ENCODE measurements at places on chromosomes 16 and 17. TPM values are rescaled to one million over a fixed set of nuclear protein-coding genes. Genes with fewer than 3 reads are reported as not detected.

- DNase-seq = peak; percentile 55
Measured at GRCh38 chr16:3113765-3114479, 1.5 kb downstream of the ZNF205 start.

DNA sequence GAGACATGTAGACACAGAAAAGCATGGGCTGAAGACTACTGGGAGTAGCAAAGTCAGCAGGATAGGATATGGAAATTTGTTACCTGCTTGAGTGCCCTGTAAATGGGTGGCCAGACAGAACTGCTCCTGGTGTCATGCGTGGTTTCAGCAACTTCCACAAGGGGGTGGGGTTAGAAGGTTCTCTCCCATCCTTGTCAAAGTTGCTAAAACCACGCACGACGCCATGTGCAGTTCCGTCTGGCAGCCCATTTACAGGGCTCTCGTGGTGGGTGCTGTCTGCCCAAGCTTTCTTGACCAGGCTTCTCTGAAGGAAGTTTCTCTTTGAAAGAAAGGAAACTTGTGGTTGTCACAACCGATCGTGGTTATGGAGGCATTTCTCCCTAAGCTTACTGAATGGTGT, 6.9 kb upstream of the DBNDD1 start:
- DNase-seq = no peak

Gene CA4
- not detected for total RNA-seq

Gene OSGIN1
- 5.8 TPM for total RNA-seq

- DNase-seq = no peak
Measured at GRCh38 chr16:78866521-78866920, 734.0 kb downstream of the MAF start.

DNA sequence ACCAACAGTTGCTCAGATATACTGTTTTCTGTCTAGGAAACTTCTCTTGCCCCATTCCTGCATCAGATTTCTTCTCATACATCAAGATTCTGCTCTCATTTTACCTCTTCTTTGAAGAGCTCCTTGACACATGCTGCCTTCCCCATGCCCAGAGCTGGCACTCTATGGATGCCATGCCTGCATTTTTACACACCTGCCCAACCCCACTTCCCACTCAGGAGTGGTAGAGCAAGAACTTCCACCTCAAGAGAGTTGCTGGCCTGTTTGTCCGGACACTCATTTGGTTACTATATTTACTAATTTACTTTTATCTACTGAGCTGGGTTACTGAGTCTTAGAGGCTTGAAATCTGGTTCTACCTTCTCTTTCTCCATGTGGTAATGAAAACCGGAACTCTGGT, 98.3 kb upstream of the HLF start:
- DNase-seq = no peak

Gene ECI1
- total RNA-seq = 44.5 TPM

DNA sequence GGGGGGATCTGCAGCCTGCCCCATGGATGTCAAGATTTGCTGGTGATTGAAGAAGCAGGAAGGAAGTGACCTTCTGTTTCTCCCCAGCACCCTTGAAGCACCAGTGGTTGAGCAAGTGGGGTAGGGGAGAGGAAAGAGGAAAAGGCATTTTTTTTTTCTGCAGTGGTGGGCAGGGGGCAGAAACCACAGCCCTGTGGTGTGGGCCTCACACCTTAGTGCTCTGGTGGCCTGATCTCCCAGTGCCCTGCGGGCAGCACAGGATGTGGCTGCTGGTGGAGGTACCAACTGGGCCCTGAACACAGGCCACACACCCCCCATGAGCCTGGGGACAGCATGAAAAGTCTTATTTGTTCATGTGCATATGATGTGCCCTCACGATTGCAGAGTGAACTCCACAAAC, 7.1 kb downstream of the ITGAD start:
- DNase-seq = no peak

DNA sequence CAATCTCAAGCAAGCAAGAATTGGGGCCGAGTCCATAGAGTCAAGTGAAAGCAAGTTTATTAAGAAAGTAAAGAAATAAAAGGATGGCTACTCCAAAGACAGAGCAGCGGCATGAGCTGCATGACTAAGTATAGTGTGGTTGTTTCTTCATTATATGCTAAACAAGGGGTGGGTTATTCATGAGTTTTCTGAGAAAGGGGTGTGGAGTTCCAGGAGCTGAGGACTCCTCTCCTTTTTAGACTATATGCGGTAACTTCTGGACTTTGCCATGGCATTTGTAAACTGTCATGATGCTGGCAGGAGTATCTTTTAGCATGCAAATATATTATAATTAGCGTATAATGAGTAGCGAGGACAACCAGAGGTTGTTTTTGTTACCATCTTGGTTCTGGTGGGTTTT, 819.9 kb downstream of the KCNJ2 start:
- no peak for DNase-seq

Gene DNAI2
- not detected for total RNA-seq

GRCh38 chr17:1512351-1512750, 4.1 kb downstream of the INPP5K start:
- no peak for DNase-seq

Gene CHAD
- total RNA-seq = not detected

DNA sequence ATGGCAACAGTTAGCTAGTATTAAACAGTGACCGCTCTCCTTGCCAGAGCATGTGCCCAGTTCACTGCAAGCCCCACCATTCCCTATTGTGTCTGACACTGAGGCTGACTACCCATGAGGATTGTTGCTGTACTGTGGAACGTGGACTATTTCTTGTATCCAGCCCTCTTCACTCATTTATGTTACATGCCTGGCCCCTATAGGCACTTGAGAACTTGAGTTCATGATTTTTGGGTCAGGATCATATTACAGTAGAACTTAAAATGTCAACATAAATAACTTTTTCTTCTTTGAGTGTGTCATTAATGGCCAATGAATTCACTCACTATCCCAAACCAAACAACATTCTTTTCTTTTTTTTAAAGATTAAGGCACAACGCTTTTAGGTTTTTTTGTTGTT, 55.7 kb downstream of the LYRM1 start:
- DNase-seq = peak; percentile 14

- DNase-seq = no peak
Measured at GRCh38 chr16:66566051-66566901, at the start of gene CMTM1. TSS of gene CMTM1 (plus strand) at chr16:66566439. CDS start at chr16:66566514, 75 bp downstream.

- DNase-seq = no peak
Measured at GRCh38 chr16:86343027-86343795, 167.1 kb upstream of the FOXF1 start.

Gene RUNDC3A
- not detected for total RNA-seq

DNA sequence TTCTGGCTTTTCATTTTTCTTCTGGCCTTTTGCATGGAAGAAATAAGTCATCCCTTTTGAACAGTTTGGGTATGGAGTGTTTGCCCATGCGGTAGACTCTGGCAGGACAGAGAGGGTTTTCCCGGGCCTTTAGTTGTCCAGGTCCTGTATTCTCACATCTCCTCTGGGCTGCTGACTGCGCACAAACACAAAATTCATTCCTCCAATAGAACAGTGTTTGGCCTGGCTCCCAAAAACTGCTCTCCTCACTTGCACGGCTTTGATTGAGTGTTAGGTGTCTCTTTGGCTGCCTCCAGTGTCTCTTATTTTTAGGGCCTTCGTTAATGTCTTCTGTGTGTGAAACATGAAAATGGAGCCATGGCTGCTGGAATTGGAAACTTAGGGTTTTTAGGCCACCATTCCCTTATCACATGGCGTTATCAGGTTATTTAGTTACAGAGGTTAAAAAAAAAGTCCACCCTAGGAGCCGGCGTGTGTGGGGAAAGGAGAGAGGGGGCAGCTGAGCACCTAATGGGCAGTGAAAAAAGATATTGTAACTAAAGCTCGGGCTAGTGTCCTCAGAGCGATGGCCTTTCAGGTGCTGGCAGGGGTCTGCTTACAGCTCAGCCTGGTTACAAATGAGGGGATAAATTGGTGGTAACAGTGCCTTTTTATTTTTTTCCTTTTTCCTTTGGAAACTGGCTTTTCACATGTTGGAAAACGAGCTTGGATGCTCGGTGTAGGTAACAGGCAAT, 47.3 kb downstream of the PRKCA start:
- no peak for DNase-seq

DNA sequence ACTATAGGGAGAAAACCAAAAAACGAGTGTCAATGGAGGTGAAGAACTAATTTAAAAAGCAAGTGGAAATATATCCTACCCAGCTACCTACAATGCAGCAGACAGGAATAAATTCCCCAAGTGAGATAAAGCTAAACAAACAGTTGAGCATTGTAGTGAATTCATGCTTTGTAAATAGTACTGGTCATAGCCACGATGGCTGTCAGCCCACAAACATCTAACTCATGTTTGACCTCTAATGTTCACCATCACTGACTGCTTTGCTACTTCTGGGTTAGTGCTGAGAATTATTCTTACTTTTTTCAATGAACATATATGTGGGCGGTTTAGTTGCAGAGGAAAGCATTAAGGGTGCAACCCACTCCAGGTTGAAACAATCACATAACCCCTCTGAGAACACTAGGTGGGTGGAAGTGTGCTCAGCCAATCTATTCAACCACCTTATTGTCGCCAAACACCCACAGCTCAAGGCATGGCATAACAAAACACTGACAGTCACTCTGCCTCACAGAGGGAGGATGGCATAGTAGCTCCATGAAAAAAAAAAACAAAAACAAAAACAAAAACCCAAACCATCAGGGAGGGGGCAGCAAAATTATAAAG, 264.1 kb downstream of the ZFHX3 start:
- peak; percentile 15 for DNase-seq

Gene HCFC1R1
- 28.1 TPM for total RNA-seq

DNA sequence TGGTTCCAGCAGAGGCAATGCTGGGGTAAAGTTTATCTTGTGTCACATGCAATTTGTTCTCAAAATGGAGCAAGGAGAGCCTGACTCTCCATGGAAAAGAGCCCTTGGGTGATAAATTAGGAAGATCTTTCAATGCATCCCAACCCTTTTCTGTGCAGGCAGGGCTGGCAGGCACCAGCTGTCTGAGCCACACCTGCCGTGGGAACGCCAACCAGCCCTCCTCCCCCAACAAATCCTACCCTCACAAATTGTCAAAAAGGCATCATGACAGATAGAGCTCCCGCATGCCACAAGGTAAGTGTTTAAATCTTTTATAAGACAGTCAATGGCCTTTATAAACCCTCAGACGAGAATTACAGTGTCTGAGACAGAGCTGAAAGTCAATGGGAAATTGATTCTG, 418.5 kb upstream of the CDH5 start:
- no peak for DNase-seq

Measured in LHCN-M2 (cell line).